ENCODE measurements at places on chromosomes 3 and 15.
A peak's percentile ranks its signal among the peaks of the same experiment; 100 is the strongest.

GRCh38 chr3:172449466-172450149 lies 1.4 kb upstream of the GHSR start:
- DNase-seq = peak; percentile 37

DNA sequence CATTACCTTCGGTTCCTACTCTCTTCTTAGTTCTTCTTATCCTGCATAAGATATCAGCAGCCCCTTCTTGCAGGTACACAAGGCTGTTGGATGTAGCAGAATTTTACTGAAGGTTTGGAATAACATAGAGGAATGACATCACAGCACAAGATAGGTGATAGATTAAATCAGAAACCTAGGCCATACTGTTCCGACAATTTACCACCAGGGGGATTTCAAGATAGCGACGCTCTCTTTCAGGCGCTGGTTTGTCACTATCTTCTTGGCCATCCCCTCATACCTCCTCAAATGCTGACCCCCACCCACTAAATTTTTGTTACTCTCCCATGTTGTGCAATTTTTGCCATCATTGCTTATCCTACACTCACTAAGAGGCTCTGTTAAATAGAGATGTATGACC lies 3.5 kb downstream of the SIDT1 start:
- DNase-seq = no peak

- peak; percentile 47 for DNase-seq
These were observed 711.9 kb downstream of the CADM2 start for GRCh38 chr3:85670634-85671205.

- no peak for DNase-seq
These were observed 61.4 kb downstream of the IGF2BP2 start for GRCh38 chr3:185763347-185764005.

- DNase-seq = peak; percentile 23
These were observed 13.5 kb downstream of the BFSP2 start for GRCh38 chr3:133413161-133414020.

DNA sequence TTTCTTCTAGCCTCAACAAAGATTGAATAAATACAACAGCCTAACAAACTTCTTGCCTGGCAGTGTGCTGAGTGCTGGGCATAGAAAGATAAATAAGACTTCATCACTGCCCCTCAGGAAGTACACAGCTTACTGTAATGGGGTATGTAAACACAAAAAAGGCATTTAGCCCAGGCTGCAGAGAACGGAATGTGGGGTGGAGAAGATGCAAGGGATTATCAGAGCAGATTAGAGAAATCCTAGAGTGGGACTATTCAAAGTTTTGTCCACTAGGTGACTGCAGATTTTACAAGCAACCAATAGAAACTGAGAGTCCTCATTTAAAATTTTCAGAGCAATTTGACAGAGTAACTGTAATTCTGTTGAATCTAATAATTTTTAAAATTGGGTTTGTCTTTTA lies 35.4 kb upstream of the TSC22D2 start:
- peak; percentile 58 for DNase-seq

DNA sequence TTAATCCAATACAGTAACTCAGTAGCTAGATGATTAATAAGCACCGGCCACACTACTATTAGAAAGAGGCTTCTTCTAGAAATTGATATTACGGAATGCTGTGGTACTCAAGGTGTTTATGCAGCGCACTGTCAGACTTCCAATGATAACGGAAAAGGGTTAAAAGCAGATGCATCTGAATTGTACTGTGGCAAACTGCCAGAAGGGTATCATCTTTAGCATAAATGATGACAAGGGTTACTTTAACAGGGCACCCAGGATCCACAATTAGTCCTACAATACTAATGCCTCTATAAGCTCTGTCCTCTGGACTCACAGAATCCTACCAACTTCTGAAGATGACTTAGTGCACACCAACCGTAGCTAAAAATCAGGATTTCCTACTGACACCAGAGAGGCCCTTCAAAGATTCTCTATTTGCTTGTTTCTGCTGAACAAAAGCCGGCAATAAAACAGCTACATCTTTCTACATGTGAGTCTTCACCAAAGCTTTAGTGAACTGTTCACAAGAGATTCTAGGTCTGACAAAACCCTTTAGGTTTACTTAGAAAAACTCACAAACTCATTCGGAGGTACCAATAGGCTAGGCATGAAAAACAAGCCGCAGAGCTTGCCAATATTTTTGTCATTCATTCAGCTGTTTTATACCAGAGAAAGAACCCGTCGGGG lies 7.1 kb downstream of the SATB1 start:
- no peak for DNase-seq

GRCh38 chr3:111745786-111746185 lies 113.3 kb upstream of the PHLDB2 start:
- no peak for DNase-seq

DNA sequence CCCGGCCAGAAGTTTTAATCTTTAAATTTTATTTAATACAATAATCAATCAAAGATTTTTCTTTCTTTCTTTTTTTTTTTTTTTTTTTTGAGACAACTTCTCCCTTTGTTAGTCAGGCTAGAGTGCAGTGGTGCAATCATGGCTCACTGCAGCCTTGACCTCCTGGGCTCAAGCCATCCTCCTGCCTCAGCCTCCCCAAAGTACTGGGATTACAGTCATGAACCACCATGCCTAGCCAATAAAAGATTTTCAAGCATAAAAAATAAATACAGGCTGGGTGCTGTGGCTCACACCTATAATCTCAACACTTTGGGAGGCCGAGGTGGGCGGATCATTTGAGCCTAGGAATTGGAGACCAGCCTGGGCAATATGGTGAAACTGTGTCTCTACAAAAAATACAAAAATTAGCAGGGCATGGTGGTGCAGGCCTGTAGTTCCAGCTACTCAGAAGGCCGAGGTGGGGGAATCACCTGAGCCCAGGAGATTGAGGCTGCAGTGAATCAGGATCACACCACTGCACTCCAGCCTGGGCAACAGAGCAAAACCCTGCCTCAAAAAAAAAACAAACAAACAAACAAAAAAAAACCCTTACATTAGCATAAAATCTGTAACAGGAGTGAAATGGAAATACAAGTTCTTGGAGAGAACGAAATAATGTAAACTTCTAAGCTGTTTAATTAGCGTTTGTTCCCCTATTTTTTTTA lies 29.1 kb upstream of the SRP14 start:
- DNase-seq = no peak

- DNase-seq = no peak
These were observed 491.8 kb downstream of the ZPLD1 start for GRCh38 chr3:102926618-102927017.

DNA sequence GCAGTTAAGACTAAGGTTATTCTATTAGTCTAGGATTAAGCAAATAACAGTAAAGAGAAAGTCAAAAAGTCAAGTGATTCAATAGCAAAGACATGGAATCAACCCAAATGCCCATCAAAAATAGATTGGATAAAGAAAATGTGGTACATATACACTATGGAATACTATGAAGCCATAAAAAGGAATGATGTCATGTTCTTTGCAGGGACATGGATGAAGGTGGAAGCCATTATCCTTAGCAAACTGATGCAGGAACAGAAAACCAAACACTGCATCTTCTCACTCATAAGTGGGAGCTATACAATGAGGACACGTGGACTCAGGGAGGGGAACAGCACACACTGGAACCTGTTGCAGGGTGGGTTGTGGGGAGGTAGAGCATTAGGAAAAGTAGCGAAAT lies 29.0 kb downstream of the UNC13C start:
- no peak for DNase-seq

GRCh38 chr3:13497386-13497785 lies 17.3 kb downstream of the HDAC11 start:
- DNase-seq = peak; percentile 49

- no peak for DNase-seq
These were observed 17.8 kb downstream of the MAP2K1 start for GRCh38 chr15:66404532-66404931.

- DNase-seq = peak; percentile 3
These were observed 25.8 kb downstream of the ZPLD1 start for GRCh38 chr3:102460579-102460978.

- no peak for DNase-seq
These were observed 29.7 kb upstream of the SPATA12 start for GRCh38 chr3:57030721-57031120.

DNA sequence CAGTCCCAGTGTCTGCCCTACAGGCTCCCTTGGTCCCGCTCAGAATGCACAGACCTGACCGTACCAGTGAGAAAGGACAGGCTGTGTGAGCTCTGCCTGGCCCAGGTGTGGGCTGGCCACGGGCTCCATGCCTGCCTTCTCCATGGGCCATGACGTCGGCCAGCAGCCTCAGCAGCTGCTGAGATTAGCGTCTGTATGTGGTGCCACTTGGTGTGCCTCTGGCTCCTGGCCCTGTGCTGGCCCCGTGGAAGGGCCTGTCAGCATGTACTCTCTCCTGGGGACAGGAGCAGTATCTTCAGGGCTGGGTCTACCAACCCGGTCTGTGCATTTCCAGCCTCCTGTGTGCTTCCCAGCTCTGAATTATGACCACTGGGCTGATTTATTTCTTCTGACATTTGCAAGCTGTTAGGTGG lies 25.7 kb downstream of the KLF13 start:
- DNase-seq = no peak

- no peak for DNase-seq
These were observed 62.8 kb downstream of the SYNM start for GRCh38 chr15:99167640-99168039.

- no peak for DNase-seq
These were observed 120.3 kb upstream of the PRR20G start for GRCh38 chr3:127408022-127408683.

- peak; percentile 4 for DNase-seq
These were observed 763 bp downstream of the GOLGB1 start for GRCh38 chr3:121748680-121749275.

- DNase-seq = no peak
These were observed 74.0 kb downstream of the MCF2L2 start for GRCh38 chr3:183354325-183354831.

GRCh38 chr3:160886421-160886820 lies 130.4 kb downstream of the PPM1L start:
- no peak for DNase-seq

DNA sequence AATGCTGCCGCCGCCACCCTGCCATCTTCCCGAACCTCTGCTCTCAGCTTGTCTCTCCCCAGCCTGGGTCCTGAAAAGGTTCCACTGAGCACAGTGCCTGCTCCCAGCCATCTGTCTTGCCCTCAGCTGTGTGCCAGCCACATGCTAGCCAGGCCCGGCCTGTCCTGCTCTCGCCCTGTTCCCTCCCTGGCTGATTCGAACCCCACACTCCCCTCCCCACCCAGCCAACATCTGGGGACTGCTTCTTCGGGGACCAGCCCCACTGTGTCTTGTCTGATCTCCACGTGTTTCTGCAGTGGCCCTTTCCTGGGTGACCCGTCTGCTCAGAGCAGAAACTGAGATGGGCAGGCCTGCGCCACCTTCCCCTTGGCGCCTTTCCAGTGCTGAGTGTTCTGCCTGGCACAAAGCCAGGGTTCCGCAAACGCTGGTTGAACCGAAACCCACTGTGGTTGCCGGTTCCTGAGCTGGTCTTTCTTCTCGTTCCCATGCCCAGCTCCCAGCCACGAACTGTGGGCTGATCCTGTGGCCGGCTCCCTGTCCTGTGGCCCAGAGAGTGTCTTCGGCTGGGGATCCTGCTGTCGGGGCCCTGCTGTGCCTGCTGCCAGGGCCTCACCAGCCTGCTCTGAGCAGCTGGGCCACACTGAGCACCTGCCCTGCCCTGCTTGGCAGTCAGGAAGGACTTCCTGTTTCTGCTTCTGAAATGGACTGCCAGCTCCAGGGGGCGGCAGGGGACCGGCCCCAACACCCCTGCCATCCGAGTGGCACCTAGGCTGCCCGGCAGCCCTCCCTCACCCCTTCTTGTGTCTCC lies 62.7 kb upstream of the KLF13 start:
- no peak for DNase-seq

GRCh38 chr15:37771465-37771864 lies 163.0 kb upstream of the TMCO5A start:
- peak; percentile 80 for DNase-seq

DNA sequence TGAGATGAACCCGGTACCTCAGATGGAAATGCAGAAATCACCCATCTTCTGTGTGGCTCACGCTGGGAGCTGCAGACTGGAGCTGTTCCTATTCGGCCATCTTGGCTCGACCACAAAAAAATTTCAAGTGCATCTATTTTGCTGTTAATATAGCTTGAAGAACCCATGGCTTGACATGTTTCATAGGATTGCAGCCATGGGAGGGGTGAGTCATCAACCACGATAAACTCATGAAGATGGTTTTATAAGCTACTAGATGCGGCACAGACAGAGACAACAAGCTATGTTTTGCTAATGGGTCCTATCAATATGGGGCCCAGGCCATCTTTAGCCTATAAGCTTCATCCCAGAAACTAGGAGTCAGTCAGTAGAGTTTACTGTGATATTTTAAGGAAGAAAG lies 100.4 kb upstream of the PHLDB2 start:
- peak; percentile 87 for DNase-seq

DNA sequence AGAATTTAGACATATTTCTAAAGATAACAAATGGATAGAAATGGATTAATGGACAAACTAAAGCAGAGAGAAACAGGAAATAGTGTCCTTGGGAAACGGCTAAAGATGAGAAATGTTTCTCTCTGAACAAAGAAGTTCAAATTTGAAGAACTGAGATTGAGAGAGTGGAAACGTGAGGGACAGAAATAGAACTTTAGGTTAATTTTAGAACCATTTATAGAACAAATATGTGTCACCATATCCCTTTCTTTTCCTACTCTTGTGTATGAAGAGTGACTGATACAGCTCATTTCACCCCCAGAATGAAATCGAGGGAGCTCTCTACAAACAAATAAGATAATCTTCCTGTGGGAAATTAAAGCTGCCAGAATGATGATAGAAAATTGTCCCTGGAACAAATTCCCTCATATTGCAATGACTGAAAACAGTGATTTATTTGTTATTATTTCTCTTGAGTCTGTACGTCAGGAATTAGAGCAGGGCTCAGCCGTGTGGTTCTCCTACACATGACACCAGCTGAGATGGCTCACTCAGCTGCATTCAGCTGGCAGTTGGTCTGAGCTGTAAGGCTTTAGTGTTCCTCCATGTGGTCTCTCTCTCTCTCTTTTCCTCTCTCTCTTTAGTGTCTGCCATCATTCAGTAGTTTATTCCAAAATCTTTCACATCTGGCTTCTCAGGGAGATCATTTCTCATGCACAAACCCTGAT lies 46.6 kb upstream of the ARPP21 start:
- DNase-seq = no peak

DNA sequence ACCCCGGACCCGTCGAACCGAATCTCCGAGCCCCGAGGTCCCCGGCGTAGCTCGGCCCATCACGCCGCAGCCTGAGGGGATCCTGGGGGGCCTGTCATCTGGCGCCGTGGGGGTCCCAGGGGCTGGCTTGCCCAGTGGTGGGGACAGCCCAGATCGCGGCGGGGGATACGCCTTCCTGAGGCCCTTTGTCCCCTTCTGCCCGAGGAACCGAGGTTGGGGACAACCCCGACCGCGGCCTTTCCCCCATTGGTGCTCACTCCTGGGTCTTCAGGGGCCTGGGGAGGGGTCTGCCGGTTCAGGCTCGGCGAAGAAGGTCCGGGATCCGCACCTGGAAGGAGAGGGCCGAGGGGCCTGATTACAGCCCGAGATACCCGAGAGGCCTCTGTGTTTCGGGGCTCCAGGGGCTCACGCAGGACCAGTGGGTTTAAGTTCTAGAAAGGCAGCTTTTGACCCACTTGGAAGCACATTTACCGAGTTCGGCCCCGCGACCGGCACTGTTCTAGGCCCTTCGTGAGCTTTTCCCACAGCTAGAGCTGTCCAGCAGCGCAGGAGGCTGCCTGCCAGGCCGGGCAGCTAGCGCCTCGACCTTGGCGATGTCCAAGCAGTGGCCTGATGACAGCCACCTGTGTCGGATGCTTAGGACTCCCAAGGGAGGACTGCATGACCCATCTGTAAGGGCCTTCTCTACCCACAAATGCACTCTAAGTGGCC lies 504 bp downstream of the ABHD2 start:
- DNase-seq = no peak

GRCh38 chr15:37903919-37904625 lies 30.4 kb upstream of the TMCO5A start:
- DNase-seq = no peak

Measured in fibroblast of skin of right biceps (primary cell).